ENCODE measurements at places on chromosomes 13 and 19.

- no peak for DNase-seq
Measured at GRCh38 chr13:67509018-67509417, 278.9 kb upstream of the PCDH9 start.

GRCh38 chr13:27466513-27466912 is 16.1 kb upstream of the MTIF3 start:
- DNase-seq, result no peak

DNA sequence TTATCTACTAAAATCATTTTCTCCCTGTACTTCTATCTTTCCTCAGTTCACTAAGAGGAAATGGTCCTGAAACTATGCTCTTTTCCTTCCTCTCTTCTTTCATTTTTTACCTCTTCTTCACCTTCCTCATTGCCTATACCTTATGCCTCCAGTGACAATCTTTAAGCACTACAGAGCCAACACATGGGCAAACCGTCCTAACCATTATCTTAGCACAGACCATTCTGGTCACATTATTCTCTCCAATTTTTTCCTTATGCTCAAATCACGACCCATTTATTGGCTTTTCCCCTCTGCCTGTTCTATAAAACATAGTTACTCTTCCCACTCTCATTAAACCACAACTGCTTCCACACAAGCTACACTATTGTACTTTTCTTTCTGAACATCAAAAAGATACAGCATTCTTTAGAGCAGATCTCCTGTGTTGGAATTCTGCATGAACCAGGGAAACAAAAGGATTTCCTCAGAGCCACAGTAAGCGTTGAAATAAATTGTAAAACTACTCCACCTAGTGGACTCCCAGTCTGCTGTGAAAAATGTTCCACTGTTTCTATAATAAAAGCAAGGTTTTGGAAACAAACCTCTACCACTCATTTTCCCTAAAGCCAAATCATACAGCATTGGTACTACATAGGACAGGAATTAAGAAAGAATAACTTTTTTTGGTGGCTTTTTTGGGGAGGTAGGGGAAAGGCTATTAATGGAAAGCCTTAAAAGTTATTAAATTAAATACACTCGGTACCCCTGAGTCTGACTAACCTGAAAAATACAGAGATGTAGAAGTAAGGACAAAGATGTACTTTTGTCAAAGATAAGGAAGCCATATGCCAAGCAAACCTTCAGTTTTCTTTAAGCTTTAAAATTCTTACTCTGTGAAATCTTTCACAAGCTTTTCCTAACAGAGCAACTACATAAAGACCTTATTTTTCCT is 19.5 kb downstream of the NUFIP1 start:
- peak; percentile 70 for DNase-seq

DNA sequence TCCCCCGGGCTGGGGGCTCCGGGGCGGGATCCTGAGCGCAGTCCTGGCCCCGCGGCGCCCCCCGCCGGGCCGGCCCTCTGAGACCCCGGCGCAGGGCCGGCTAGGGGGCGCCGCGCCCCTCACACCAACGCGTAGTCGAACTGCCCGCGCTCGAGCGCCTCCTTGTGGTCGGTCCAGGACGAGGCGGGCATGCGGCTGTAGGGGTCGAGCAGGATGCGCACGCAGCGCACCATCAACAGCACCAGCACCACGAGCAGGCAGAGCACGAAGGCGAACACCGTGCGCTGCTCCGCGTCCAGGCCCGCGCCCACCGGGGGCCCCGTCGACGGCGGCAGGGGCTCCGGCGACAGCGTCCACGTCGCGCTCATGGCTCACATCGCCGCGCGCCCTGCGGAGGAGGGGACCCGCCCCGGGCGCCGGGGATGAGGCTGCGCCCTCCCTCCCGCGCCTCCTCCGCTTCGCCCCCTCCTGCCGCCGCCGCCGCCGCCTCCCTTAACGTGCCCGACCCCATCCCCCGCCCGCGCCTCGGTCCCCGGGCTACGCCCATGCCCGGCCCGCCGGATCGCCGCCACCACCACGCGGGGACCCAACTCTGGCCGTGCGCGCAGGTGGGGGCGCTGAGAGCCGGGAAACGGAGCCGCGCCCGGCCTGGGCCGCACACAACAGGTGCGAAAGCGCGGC is 624 bp downstream of the CTXN1 start:
- peak; percentile 71 for DNase-seq

DNA sequence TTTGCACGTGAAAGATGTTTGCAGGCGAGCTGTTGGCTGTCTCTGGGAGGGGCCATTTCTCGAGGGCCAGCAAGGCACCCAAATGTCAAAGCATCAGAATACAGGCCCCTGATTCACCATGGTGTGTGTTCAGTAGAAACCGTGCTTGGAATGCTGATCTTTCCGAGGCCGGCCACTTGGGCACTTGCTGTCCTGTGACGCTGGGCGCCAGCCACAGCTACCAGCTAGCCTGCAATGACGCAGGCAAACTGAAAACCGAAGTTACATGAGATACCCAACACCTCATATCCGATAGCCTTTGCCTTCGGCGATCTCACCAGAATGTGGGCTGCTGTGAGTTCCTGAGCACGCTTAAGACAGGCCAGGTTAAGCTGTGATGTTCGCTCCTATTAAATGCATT is 12.0 kb downstream of the THOP1 start:
- no peak for DNase-seq

DNA sequence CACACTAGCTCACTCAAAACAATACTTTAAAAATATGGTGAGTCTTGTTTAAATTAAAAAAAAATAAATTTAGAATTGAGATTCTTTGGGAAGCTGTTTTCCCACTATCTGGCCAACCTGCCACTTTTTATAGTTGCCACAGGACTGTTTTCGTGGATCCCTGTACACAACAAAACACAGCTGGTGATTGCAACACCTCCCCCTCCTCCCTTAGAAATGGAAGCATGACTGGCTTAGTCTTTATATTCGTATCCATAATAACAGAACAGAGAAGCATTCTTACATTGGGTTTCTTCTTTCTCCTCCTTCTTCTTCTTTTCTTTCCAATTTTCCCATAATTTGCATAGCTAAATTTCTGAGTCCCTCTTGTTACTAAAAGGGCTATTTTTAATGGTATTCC is 79.5 kb upstream of the GJB6 start:
- DNase-seq, result no peak

GRCh38 chr19:10013834-10014618 is 743 bp downstream of the RDH8 start:
- no peak for DNase-seq

DNA sequence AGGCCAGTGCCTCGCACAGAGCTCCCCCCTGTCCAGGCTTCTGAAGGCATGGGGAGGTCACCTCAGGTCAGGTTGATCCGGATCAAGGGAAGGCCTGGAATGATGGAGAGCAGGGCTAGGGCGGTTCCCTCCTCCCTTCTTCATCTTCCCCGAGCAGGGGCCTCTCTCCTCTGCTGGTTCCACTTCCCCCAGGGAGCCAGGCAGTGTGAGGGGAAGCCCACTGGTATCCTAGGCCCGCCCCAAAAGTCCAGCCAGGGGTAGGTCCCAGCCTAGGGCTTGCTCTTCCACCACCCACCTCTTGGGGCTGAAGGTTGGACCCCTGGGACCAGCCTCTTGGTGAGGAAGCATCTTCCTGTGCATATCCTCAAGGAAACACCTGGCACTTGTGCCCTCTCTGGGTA is 16.4 kb upstream of the PRR19 start:
- no peak for DNase-seq

GRCh38 chr13:44110091-44110621 is 230.5 kb downstream of the LACC1 start:
- DNase-seq, result no peak

DNA sequence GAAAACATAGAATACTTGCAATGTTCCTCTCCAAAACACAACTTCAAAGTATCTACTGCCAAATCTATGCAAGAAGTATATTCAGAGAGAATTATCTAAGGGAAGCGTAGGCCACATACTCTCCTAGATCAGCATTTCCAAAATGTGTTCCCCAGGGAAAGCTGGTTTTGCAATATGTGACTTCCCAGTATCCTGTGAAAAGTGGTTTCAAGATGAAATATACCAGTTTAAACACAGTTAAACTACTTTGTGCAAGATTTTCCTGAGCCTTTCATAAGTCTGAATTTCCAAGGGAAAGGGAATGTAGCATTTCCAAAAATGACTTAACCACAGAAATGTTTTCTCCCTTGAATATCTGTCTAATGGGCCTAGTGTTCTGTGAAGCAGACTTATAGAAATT is 7.6 kb downstream of the STARD13 start:
- peak; percentile 88 for DNase-seq

DNA sequence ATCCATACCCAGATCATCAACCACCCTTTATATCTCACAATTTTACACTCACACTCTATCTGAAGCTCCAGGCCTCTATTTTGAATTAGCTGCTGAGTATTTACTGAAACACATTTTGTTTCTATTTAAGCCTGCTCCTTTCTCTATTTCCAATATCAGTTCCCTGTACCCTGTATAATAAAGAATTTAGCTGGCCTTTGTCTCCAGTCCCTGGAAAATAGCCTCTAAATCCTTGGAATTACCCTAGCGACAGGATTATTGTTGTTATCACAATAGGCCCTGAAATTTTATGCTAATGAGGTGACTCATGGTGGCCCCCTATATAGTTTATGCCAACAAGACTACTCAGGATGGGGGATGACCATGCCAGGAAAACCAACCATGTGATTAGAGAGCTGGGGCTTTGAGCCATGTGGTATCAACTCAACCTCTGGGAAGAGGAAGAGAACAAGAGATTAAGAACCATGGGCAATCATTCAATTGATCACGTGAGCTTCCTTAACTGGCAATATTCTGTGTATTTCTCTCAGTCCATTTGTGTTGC is 72.7 kb downstream of the KATNAL1 start:
- no peak for DNase-seq

DNA sequence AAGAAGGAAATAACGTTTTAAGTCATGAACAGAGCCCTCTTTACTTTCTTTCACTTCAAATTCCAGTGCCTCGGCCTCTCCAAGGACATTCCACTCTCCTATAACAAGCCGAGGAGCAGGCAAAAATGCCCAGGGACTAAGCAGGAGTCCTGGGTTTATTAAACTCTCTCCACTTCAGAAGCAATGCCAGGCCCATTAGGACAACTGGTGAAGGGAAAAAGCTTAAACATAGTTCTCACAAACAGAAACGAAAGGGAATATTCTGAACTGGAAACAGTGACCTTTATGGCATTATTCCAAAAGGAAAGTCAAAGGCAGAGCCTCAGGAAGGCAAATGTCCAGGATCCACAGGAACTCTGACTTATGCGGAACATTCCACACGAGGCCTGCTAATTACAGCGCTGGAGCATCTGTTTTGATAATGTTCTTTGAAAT is 30.9 kb upstream of the MED4 start:
- DNase-seq, result peak; percentile 27

DNA sequence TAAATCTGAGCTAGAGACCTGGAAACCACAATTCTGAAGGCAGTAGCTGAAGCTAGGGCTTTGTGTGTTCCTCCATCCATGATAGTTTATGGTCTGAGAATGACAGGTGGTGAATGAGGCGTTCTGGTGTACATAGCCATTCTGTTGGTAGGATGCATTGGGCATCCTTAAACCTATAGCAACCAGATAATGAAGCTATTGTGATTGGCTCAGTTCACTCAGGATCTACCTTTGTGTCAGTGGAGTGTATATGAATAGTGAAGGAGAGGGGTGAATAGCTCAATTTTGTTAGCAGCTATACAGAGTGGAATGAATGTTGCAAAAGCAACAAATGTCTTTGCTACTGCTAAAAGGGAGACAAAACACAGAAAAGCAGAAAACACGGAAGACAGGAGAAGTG is 80.0 kb upstream of the PCDH20 start:
- DNase-seq, result no peak

- DNase-seq, result no peak
Measured at GRCh38 chr13:29782798-29783197, 67.6 kb downstream of the UBL3 start.

Data from fibroblast of upper back skin (primary cell).